Right hindlimb (tissue), 1 donor: ENCODE measurements at places on chromosomes 3 and 15.

GRCh38 chr3:58179235-58180098 is 31.3 kb downstream of the DNASE1L3 start:
- DNase-seq = no peak

GRCh38 chr3:128984596-128984995 is 9.3 kb downstream of the CFAP92 start:
- DNase-seq = no peak

DNA sequence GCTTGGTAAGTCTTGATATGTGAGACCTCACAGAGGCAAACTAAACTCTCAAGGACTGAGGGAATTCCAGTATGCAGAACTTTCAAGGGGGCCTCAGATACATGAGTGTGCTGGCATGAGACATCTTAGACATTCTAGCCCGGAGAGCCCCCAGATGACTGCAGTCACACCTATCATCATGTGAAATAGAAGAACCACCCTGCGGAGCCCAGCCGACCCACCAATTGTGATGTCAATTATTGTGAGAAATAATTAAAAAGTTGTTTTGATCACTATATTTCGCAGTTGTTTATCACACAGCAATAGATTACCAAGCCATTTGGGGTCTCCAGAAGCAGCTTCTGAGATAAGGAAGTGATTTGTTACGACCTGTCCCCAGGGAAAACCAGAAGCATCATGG is 55.3 kb upstream of the CD47 start:
- no peak for DNase-seq

DNA sequence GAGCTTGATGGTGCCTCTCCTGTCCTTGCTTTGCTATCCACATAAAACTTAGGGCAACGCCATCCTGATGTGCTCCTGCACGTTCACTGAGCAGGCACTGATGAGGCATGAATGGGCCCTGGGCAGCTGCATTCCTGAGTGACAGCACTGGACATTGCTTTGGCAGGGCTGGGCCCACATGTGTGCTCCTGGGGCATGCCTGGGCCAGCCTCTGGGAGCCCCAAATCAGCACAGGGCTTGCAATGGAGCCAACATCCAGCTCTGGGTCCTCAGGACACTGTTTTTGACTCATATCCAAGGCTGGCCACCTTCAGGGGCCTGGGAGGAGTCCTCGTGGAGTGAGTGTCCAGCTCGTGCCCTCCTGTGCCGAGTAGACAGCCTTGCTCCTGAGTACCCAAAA is 5.9 kb upstream of the TKT start:
- DNase-seq = no peak

DNA sequence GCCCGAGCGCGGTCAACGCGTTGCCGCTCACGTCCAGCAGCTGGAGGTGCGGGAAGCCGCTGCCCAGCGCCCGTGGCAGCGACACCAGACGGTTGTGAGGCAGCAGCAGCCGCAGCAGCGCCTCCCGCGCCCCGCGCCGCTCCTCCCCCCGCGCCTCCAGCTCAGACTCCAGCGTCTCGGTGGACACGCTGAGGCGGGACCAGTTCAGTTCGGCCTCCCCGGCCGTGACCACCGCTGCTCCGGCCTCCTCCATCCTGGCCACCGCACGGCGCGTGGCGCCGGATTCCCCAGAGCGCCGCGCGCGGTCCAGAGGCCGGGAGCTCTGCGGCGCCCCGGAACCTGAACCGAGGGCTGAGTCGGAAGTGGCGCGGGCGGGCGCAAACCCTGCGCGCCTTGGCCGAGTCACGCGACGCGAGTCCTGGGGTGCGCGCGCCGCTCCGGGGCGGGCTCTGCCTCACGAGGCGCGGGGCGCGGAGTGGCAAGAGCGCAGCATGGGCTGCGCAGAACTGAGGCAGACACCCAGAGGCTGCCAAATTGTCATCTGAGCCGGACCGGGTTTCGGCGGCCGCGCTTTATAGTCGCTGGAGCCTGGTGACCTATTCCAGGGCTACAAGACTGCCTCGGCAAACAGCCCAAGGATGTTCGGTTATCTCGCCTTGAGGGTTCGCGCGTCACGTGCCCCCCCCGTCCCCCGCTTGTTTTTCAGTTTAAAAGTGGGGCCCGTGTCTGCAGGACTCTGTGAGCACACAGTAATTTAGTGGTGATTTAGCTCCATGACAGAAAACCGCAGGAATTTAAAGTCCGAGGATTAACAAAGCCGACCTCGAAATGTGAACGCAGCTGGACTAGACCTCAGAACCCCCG is at the start of gene LRRC58:
Gene LRRC58, minus strand, starts transcription at position 364 of the 864 bp plus-strand sequence. Its CDS starts 111 bp downstream, at position 253.
- peak; percentile 94 for DNase-seq

DNA sequence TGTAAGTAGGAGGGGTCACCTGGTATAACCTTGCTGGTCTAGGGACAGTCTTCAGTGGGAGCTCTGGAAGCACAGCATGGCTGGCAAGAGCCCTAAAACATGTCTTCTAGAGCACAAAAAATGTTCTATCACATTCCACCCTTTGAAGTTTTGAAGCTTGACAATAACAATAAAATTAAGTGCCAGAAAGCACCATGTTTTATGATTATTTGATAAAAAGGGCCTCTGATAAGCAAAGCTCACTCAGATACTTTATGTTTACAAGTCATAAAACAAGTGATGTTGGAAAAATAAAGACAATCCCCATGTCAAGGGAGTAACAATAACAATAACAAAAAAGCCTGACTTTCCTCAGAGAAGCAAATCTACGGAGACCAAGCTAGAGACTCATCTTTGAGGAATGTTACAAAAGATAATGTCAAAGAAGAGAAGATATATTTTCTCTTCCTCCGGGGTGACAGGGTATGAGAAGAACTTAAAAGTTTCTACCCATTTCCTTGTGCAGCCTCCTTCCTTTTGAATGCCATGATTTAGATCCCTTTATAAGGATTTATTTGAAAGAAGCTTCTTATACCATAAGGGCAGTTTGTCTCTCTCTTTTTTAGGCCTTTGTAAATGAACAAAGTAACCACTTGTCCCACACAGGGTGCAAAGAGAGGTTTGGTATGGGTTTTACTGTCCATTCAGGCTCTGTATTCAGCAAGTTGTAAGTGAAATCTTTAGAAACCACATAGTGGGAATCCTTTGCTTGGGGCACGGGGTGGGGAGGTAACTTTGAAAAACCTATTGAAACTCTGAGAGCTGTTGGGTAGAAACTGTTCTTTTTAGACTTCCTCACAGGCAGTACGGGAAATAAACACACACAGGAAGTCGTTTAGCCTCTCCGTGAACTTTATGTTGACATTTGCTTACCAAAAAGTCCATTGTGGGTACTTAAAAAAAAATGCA is 109.6 kb upstream of the RBMS3 start:
- DNase-seq = peak; percentile 33

- no peak for DNase-seq
Observed at GRCh38 chr3:34381243-34381642, 582.8 kb downstream of the PDCD6IP start.

DNA sequence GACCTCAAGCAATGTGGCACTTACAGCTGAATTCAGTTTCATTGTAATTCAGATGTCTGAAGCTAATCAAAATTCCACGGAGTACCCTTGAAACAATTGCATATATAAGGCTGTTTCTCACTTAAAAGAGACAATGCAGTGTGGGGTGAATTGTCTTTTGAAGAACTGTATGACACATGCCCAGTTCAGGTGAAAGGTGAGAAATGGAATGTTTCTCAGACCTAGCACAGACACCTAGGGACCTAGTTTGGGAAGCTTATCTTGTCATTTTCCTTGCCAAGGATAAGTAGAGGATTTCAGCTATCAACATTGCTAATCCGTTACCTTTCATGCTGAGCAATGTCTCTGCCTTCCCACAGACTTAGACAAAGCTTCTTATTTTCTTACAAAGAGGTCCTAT is 36.3 kb downstream of the MBNL1 start:
- no peak for DNase-seq

DNA sequence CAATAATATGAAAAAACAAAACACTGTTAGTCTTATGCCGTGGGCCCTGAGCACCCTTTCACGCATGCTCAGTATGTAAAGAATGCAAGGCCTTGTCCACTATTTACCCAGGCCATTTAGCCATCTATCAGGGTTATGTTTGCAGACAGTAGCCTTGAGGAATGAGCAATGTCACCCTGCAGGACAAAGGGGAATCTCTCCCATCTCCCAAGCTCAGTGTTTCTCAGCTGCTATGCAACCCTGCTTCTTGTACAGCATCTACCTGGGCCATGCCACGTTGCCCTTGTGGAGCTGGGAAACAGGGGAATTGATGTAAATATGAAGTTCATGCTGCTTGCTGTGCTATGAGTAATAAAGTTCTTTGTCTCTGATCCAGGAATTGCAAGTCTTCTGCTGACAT is 51.5 kb upstream of the SLCO2A1 start:
- no peak for DNase-seq

DNA sequence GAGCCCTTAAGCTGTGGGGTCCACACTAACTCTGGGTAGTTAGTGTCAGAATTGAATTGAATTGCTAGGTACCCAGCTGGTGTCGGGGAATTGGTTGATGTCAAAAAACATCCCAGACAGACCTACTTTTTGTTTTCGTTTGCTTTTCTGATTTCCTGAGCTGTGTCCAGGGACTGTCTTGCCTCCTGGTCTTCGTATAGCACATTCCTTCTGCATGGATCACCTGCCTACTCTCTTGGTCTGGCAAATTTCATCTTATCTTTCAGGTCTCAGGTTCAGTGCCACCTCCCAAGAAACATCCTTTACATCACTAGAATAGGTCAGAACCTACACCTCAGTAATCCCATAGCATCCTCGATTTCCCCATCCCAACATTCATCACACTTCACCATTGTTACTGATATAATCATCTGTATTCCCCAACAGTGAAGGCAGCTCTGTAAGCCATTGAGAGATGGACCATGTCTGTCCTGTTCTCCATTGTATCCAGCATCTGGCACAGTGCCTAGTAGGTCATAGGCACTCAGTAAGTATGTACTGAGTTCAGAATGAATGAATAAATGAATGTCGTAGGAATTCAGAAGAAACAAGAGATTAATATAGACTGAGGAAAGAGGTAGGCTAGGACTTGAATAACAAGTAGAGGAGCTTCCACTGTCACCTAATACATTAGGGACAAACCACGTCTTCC is 81.2 kb downstream of the ANP32A start:
- no peak for DNase-seq

DNA sequence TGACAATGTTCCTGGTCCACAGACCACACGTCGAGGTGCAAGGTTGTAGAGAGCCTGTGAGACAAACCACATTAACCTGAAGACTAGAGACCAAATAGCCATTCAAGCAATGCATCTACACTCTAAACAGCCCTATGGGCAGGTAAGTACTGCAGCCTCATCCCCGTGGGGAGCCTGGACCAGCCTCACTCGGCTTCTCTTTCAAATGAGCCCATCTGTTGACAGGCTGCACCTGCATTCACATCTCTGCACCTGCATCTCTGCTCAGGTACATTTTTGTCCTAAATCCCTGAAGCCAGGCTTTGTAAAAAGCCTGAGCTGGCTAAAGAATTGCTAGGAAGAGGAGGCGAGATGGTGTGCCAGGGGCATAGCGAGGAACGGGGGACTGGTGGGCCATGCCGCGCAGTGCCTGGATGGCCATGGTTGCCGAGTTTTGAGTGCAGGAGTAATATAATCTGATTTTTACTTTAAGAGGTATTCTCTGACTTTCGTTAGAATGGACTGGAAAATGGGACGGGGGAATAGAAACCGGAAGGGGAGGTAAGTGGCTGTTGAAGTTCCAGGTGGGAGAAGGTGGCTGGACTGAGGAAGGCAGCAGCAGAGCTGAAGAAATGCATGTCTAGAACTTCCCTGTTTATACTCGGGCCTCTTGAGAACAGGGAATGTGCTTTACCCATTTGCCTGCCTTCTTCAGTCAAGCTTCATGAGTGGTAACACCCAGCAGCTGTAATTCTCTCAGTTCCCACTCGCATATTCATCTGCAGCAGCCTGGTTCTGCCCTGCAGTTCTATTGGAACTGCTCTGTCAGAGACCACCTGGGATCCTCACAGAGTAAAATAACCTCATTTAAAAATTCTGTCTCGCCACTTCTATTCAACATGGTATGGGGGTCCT is 226.4 kb downstream of the OPA1 start:
- no peak for DNase-seq

GRCh38 chr3:89527736-89528305 is 420.4 kb downstream of the EPHA3 start:
- no peak for DNase-seq

DNA sequence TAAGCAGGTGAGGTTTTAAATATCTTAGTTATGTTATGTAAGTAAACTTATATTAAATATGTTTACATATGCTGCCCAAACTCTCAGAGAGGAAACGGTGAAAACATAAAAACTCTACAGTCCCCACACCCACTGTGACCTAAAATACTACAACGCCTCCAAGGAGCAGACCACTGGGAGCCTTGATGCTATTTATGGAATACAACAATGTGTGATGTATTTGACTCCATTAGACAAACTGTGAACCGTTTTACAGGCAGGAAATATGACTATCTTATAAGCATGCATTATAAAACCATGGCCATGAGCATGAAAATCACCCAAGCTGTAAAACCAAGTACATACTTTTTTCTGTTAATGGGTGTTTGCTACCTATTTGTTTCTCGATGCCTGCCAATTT is 379.5 kb upstream of the TBL1XR1 start:
- DNase-seq = no peak

DNA sequence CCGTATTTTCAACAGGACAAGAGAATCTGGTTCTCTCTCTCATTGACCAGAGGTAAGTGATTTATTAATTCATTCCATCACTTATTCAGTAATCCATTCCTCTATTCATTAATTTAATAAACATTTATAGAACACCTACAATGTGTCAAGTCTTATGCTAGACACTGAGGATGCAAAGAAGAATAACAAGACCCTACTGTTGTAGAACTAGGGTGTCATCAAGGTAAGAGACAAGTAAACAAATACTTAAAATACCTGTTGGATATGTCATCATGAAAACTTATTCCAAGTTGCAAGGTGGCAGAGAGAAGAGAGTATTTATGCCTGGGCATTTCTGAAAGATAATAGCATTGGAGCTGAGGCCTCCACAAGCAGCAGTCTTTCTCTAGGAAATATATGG is 257.8 kb downstream of the CDIN1 start:
- no peak for DNase-seq

DNA sequence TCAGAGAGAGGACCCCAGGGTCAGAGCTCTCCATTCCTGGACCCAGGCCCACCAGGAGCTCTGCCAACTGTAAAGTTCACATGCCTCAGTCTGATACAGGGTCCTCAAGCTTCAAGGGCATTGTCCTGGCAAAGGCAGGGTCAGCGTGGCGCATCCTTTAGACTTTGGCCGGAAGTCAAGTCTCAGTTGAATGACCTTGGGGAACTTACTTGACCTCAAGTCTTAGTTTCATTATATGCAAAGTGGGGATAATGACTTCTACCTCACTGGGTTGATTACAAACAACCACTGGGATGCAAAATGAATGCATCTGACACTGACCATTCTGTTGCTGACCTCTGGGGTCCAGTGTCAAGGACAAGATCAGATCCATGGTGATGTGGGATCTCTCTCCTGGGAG is 70.6 kb upstream of the CTSH start:
- no peak for DNase-seq

DNA sequence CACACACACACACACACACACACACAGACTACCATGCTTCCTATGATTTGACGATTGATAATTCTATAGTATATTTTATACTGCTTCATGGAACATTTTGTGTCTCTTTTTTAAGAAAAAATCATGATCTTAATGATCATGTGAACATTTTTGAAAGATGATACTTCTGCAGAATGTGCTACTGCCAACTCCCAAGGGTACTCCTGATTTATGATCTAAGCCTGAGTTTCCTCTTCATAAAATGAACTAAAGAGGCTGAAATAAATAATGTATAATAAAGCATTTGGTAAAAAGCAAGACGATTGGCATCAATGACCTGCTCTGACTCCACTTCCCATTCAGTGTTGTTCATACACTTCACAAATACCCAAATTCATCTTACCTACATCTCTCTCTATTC is 333.8 kb upstream of the RBMS3 start:
- DNase-seq = no peak
